KBM-7 (cell line): ENCODE measurements at places on chromosomes 2 and 18.

GRCh38 chr18:39299152-39299551 is 1733.6 kb upstream of the CELF4 start:
- no peak for DNase-seq

GRCh38 chr18:44889111-44889510 is 208.4 kb downstream of the SETBP1 start:
- peak; percentile 12 for DNase-seq

DNA sequence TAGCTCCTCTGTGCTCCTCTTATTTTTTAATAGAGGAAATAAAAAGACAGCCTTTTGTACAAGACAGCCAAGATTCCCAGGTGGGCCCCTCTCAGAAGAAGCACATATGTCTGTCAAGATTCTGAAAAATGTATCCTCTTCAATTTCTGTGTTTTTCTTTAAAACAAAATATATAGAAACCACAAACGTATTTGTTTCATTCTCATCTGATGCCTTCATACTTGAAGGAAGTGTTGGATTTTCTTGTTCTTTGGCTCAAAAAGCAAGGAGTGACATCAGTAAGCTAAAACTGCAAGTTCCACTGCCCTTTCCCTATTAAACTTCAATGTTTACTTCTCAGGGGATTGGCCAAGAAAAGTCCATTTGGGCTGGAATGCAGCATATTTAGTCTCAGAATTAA is 193.8 kb upstream of the OSR1 start:
- no peak for DNase-seq

GRCh38 chr2:71922091-71922490 is 225.6 kb downstream of the CYP26B1 start:
- no peak for DNase-seq

DNA sequence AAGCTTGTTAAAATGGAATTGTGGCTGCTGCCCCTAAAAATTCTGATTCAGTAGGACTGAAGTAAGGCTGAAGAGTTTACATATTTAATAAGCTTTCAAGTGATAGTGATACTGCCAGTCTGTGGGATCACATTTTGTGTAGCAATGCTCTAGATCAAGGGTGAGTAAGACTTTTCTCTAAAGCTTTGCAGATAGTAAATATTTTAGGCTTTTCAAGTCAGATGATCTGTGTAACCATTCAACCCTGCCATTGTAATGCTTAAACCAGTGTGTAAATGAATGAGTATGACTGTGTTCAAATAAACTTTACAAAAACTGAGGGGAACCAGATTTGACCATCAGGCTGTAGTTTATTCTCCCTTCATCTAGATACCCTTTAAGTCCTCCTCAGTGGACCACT is 92.7 kb downstream of the PIK3C3 start:
- DNase-seq = no peak

- no peak for DNase-seq
Observed at GRCh38 chr2:200467806-200468681, 41.8 kb downstream of the KCTD18 start.

- DNase-seq = no peak
Observed at GRCh38 chr18:41073372-41073954, 881.6 kb upstream of the PIK3C3 start.

GRCh38 chr2:144475569-144476275 is 44.2 kb downstream of the ZEB2 start:
- DNase-seq = no peak

DNA sequence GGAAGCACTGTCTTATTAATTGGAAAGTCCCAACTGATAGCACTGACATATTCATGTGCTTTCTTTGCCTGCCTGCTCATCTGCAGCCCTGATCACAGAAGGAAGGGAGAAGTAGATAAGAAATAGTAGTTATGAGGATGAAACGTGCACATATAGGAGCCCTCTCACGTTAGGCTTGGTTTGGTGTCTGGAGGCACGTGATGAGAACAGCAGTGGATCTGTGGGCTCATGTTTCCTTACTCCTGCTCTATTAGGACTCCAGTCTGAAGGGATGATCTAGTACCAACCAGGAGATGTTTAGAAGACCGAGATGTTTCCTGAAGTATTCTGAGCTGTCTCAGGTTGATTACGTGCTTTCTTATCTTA is 84.9 kb downstream of the MAP4K4 start:
- no peak for DNase-seq
